ENCODE measurements at places on chromosomes 2 and 18.

- no peak for DNase-seq
Observed at GRCh38 chr2:232146294-232146693, 184.8 kb downstream of the DIS3L2 start.

GRCh38 chr2:28228434-28228995 lies 164.1 kb upstream of the FOSL2 start:
- DNase-seq: no peak

DNA sequence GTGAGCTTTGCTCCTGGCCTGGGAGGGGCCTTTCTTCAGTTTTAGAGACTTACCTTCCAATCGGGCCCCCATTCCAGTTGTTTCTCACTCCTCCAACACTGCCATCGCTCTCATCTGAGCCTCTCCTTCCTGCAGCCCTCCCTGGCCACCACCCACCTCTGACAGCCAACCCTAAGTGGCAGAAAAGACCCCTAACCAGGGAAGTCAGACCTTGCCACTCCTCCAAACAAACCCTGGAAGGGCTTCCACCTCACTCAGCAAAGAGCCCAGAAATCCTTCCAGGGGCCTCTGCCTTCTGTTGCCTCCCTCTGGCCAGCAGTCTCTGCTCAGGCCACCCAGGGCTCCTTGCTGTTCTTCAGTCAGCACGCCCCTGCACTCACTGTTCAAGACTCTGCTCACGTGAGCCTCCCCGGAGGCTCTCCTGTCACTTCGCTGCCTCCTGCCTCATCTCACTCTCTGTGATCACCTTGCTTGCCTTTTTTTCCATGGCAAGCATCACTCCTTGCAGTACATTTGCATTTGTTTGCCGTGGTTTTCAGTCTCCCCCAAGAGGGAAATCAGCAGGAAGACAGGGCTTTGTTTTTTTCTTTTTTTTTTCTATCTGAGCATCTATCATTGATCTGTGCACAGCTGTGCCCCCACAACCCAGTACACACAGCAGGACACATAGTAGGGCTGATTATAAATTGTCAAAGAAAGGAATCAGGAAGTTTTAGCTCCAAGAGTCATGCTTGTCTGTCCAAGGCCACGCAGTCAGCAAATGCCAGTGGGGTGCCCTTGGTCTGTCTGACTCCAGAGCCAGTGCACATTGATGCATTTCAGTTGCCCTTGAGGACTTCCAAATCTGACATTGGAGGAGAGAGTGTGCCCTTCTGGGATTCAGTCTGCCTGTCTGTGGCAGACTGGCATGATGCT lies 83.9 kb downstream of the INHBB start:
- DNase-seq: no peak

GRCh38 chr2:172101821-172102390 lies 794 bp downstream of the DLX2 start:
- DNase-seq: no peak

DNA sequence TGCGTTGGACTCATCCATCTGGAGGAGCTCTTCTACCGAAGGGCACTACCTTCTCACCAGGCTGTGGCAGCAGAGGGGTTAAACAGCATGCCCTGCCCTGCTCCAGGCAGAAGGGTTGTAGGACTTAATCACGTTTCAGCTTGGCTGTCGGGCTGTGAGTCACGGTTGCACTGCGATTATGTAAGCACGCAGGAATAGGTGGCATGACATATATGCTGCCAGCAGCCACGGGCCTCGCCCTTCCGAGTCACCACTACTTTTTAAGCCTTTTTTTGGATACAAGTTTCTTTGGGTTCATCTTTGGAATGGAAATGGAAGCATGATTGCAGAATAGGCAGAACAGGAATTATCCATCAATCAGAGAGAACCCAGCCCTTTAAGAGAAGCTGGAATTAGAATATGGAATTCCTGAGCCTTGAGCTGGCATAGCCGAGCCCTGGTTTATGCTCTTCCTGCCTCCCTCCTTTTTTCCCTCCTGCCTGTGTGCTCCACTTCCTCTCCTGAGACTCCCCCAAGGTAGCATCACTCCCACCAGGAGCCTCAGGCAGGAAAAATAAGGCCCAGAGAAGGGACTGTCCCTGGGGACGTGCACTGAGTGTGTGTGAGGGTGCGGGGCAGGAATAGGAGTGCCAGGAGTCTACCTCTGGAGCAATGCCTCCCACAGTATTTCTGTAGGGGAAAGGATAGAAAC lies 86.8 kb downstream of the SEMA4F start:
- DNase-seq: no peak

DNA sequence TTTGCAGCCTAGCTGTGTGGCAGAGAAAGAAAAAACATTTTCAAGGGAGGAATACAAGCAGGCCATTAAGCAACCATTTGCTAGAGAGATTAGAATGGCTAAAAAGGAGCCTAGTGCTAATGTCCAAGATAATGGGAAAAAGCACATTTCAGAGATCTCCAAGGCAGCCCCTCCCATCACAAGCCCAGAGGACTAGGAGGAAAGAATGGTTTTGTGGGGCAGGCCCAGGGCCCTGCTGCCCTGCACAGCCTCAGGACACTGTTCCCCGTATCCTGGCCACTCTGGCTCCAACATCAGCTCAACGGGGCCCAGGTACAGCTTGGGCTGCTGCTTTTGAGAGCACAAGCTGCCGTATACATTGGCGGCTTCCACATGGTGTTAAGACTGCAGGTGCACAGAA lies 16.5 kb upstream of the GBX2 start:
- DNase-seq: no peak

- DNase-seq: no peak
Observed at GRCh38 chr18:77461062-77461688, 211.5 kb downstream of the GALR1 start.

DNA sequence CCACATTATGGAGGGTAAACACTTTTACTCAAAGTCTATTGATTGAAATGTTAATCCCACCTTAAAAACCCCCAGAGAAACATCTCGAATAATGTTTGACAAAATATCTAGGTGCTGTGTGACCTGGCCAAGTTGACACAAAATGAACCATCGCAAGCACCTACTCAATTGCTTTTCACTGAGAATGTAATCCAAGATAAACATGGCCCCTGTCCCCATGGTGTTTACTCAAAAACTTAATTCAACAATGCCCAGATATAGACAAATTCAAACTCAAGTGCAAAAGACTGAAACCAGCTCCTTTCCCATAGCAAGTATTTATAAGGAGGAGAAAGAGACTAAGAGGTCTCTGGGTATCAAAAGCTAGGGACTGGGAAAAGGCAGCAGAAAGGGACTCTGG lies 15.0 kb upstream of the ACMSD start:
- no peak for DNase-seq

- no peak for DNase-seq
Observed at GRCh38 chr2:239285071-239285931, 115.5 kb downstream of the HDAC4 start.

DNA sequence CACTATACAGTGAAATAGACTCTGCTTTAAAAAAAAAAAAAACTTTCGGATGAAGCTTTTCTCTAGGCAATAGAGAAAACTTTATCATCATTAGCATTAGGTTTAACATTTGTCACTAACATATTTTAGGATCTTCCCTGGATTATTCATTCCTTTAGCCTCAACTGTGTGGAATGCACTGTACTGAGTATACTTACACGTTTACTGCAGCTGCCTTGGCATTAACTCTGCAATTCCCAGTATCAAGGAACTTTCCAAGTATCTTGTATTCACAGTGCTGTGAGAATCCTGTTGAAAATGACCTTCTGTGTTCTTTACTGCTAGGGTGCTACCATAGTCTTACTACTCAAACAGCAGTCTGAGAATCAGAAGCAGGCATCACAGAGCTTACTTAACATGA lies 328.2 kb upstream of the COL3A1 start:
- no peak for DNase-seq

- no peak for DNase-seq
Observed at GRCh38 chr18:35578481-35578880, 3.1 kb upstream of the GALNT1 start.

GRCh38 chr2:241198381-241199279 lies 10.2 kb downstream of the ANO7 start:
- no peak for DNase-seq

DNA sequence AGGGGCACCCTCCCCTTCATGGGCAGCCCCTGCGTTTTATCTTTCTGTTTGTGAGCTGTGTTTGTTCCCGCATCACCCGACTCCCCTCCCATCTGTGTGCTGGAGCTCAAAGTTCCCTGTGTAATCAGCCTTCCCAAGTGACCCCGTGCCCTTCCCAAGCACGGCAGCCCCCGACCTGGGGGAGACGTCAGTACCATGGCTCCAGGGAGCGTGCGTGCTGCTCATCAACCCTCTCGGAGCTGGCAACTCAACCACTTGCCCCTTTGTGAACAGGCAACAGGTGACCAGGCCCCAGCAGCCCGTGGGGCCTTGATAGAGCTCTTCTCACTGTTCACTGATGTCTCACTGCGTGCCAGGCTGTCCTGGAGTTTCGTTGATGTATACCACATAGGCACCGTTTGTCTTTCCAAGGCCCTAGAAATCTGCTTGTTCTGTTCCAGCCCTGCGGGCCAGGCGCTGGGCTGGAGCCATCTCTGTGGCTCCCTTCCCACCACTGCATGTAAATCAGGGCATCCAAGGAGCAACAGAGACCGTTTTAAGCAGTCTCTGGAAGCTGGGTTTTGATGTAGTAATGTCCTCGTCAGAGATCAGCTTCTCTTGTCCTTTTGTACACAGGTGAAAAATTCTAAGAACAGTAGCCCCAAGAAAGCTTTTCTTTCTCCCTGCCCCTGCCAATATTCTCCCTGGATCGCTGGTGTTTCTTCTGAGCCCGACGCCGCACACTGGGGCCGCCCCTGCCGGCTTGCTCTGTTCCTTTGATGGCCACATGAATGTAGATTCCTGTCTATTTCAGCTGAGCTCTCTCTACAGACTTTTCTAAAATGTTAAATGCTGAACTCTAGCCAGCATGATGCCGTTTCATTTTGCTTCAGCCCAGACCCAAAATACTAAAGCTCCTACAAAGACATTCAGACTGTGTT lies 107.0 kb upstream of the PTPRM start:
- no peak for DNase-seq

DNA sequence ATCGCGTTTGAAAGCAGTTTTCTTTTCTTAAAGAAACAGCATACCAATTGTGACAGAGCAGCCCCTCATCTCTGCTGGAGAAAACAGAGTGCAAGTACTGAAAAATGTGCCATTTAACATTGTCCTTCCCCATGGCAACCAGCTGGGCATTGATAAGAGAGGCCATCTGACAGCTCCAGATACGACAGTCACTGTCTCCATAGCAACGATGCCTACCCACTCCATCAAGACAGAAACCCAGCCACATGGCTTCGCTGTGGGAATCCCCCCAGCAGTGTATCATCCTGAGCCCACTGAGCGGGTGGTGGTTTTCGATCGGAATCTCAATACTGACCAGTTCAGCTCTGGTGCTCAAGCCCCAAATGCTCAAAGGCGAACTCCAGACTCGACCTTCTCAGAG lies 9.5 kb downstream of the GRHL1 start:
- DNase-seq: no peak

DNA sequence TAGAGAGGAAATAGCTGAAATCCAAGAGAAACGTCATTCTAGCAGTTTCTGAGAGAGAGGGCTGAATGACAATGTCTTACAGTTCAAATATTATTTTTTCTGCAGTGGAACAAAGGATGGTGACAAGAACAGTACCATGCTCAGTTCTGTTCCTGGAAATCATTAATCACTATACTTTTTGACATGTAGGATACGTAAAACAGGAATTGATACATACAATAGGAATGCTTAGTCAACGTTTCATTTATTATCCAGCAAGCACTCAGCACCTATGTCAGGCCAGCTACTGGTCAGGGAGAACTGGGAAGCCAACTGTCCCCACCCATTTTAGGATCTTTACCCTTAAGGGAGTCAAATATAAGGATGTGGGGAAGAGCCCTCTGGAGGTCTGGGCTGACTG lies 114.7 kb downstream of the DHRS9 start:
- DNase-seq: no peak

DNA sequence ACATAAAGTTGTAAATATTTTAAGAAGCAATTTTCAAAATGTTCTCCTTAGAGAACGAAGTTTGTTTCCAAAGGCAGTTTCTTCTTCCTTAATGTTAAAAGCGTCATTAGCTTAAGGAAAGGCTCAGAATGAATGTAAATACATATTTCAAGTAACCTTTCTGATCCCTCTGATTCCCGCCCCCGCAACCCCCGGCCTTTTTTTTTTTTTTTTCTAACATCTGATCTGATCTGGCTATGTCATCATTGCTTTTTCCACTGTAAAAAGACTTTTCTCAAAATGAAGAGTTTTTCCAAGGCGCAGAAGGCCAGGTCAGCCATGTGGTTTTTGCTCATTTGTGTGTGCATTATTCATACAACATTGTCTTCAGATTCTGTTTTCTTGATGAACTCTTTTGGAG lies 57.1 kb upstream of the MEIS1 start:
- no peak for DNase-seq

DNA sequence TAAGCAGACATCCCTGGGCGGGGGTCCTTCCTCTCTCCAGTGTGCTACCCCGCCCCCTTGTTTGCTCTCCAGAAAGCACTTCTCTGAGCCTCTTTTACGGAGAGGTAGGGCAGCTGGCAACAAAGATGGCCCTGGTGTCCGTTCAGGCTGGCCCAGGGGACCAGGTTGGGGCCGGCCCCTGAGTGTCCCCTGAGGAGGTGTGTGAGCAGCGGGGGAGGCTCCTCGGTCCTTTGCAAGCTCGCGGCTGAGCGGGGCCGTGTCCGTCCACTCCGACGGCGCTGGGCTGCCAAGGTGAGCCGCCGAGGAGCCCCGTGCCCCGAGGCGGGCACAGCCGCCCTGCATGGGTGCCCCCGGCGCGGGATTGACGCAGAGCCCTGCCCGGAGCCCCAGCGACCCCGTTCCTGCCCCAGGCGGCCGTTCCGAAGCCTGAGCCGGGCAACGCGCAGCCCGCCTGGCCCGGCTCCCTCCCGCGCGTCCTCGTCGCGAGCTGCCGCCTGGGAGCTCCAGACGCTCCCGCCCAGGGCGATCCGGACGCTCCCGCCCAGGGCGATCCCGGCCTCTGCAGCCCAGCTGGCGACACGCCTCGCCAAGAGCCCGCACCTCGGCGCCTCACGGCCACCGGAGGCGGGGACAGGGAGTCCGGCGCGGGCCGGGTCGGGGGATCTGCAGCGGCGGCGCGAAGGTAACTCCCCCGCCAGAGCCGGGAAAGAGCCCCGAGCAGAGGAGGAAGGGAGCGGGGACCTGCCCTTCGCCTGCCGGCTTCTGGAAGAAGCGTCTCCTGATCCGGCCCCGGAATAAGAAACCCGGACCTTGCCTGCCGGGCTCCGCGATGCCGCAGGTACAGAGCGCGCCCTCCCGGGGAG lies at the start of gene PROKR1:
PROKR1 (plus strand) TSS at position 569 of the 863 bp plus-strand sequence. CDS start 2,243 bp downstream, outside the sequence.
- DNase-seq: no peak

DNA sequence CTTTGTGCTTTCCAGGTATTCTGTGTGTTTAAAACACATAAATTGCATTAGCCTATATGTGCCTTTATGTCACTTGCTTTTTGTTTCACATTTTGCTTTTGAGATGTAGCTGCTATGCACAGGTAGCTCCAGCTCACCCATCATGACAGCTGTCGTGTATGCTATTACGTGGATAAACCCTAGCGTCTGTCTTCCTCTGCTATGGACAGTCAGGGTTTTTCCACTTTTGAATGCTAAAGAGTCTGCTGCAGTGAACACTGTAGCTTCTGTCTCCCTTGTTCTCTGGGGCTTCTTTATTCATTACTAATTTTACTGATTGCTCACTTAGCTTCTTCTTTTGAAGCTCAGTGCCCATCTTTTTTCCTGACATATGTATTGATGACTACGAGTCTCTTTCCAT lies 24.7 kb upstream of the MBP start:
- DNase-seq: no peak

- no peak for DNase-seq
Observed at GRCh38 chr2:152336854-152337510, 2.0 kb downstream of the FMNL2 start.

Data from stimulated activated CD4-positive, alpha-beta T cell treated with anti-CD3 and anti-CD28 coated beads, TNF-alpha, amount 100 ng/mL, for 4 hours (primary cell).